ENCODE measurements at places on chromosomes 3 and 15.

DNA sequence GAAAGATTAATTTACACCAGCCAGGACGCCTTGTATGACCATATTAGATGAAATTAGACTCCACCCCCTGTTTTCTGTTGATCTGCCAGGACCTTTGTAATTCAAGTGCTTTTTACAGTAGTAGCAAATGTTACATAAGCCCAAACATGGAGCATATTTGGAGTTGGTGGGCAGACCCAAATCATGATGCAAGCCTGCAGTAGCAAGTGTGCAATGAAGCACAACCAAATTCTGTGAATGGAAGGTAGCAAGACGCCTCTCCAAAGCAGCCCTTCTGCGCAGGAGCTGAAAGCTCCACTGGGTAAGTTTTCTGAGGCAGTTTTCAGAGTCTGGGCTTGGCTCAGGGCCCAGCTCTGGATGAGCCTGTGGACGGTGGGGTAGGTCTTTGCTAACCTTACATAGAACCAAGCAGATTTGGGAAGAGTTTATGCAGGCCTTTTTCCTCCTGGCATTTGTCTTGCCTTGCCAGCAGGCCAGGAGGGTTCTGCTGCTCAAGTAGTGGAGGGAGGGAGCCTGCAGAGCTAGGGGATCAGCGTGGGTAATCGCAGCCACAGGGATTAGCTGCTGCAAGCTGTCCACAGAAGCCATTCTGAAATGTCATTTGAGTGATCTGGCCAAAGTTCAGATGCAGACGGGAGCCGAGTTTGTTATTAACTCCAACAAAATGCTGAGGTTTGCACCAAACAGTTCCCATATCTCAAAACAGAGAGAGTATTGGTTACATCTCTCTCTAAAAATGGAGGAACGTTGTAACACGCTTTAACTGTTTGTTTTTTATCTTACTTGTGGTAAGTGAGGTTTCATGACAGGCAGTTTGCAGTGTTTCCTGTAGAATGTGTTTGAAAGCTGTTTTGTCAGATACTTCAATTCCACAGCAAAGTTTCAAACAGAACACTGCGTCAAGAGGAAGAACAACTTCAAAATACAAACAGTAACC lies 55.4 kb downstream of the PSMD6 start:
- peak; percentile 4 for DNase-seq

DNA sequence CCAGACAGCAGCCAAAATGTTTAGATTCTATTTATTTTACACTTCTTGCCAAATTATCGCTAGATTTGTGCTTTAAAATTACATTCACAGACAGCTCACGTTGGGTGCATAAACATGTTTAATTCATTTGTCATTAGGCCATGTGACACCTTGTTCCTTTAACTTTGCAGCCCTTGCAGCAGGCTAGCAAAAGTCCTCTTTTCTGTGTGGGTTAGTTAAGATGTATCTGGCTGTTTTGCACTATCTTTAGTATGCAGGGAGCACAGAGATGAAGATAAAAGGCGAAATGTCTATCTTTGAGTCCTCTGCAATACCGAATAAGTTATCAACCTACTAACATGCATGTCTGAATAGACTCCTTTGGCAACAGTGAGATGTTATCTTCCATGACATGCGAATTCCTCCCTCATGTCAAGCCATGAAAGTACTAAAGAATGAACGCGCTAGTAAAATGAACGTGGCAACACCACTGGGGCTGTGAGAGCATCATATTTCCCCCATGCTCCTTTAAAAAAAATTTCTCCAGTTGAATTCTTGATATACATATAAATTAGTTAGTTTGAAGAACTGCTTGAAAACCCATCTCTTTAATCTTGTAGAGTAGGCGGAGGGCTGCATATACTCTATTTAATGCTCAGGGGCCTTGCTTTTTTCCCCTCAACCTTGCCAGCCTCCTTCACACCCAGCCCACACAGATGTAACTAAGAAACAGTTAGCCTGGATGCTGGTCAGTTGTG lies 620.4 kb upstream of the NR2F2 start:
- no peak for DNase-seq

GRCh38 chr3:123491966-123492587 lies 43.2 kb upstream of the ADCY5 start:
- no peak for DNase-seq

DNA sequence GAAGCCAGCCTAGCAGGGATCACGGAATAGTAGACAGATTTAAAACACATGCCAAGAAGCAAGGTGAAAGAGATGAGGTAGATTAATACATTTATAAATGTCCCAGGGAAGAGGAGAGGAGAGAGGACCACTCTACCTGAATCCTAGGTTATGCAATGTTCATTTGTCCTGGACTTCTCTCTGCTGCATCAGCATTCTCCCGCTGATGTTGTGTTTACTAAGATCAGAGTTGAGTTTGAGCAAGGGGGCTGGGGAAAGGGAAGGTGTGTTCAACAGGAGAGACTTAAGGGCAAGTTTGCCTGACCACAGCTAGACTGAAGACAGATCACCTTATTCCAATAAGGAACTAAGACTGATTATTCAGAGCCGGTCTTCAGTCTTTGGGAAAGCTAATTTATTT lies 1.1 kb upstream of the KPNA1 start:
- DNase-seq: no peak

DNA sequence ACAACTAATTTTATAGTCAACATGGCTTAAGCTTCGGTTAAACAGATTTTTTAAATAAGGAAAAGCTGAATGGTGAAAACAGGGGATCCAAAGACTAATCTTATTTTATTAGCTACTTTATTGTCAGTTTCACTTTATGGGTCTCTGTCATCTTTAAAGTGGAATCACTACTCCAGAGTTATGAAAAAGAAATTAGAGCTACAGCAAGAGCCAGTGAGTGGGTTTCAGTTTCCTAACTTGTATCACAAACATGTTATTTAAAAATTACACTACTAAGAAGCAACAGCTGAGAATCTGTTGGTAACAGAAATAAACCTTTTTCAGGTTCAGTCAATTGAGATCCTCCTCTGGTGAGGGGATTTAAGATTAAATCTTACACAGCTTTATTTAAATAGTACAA lies 10.0 kb downstream of the PHC3 start:
- DNase-seq: no peak

Measured in stimulated activated CD8-positive, alpha-beta memory T cell treated with anti-CD3 and anti-CD28 coated beads, Interleukin-15, amount 100 ng/mL, for 4 hours (primary cell).